Keratinocyte (primary cell): ENCODE measurements at places on chromosomes 7 and 10. TPM values are rescaled to one million over a fixed set of nuclear protein-coding genes. Genes with fewer than 3 reads are reported as not detected.

GRCh38 chr7:49927631-49928030, 154.2 kb downstream of the VWC2 start:
- no peak for DNase-seq

GRCh38 chr7:8305104-8305503, 43.1 kb upstream of the ICA1 start:
- DNase-seq: no peak

DNA sequence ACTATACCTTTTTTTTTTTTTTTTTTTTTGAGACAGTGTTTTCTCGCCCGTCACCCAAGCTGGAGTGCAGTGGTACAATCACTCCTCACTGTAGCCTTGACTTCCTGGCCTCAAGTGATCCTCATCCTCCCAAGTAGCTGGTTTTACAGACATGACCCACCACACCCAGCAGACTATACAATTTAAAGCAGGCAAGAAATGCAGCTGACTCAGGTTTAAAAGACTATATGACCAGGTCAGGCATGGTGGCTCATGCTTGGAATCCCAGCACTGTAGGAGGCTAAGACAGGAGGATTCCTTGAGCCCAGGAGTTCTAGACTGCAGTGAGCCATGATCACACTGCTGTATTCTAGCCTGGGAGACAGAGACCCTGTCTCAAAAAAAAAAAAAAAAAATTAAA, 89.5 kb upstream of the AUTS2 start:
- DNase-seq: no peak

DNA sequence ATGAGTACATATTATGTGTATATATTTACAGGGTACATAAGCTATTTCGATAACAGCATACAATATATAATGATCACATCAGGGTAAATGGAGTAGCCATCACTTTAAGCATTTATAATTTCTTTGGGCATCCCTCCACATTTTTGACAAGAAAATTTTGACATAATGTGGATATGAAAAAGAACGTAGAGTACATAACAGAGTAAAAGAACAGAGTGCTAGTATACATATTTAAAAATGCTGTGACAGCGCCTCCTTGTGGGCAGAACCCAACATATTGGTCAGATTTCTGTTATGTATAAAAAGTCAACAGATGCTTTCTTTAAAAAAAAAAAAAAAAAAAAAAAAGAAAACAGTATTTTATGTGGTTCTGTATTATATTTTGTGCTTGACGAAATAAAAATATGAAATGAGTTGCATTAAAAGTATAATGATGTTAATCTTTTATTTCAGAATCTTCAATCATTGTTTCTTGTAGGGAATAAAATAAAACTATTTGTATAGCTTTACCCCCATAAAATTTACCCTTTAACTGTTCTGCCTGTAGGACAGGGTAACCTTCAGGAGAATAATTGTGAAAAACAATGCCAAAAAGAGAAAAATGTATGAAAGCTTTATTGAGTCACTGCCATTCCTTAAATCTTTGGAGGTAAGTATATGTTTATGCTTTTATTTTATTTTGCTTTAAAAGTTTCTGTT, 18.3 kb upstream of the HBP1 start:
- no peak for DNase-seq

DNA sequence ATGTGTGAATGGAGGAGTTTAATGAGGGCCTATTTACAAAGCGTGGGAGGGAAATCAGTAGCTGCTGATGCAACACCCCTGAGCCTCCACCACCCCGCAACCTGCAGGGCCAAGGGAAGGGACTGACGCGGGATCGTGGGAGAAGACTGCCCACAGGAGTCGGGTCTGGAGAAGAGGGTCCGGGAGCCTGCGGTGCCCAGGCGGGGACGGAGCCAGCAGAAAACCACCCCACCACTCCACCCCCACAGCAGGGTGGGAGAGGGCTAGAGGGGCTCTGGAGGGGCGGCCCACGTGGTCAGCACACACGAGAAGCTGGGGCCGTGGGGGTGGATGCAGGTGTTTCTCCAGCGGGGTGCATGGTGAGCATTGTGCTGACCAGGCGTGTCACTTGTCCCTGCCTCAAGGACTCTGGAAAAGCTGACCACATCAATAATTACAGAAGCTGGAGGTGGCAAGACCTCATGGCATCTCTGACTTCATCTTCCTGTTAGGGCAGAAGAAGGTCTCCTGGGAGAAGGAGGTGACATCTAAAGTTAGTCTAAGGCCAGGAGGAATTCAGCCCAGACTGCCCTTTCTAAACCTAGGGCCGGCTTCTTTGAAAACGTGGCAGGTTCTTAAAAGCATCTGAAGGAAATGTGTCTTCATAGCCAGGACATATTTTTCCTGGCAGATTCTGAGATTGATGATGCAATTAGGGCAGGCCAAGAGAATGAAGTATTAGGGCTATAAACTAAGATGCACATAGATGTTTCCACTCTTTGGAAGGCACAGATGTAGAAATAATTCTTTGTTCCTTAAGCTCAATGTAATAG, 150.9 kb downstream of the RGS10 start:
- DNase-seq: no peak

The SEMA3D gene
- 2.8 to 6.7 TPM (median 5.2 TPM) in 3 replicates for polyA plus RNA-seq

- no peak for DNase-seq
Measured at GRCh38 chr10:72541337-72541736, 84.5 kb downstream of the MICU1 start.

- DNase-seq: no peak
Measured at GRCh38 chr10:99999319-100000108, 10.2 kb downstream of the DNMBP start.

- DNase-seq: no peak
Measured at GRCh38 chr7:92813390-92814024, 22.9 kb downstream of the CDK6 start.

- DNase-seq: no peak
Measured at GRCh38 chr10:26809973-26810372, 50.8 kb downstream of the ABI1 start.

- DNase-seq: no peak
Measured at GRCh38 chr7:66642186-66642585, 13.5 kb downstream of the KCTD7 start.

The ZWINT gene
- 9.8 to 37.4 TPM (median 31.2 TPM) in 3 replicates for polyA plus RNA-seq

The RBM28 gene
- 16.7 to 36.4 TPM (median 30.4 TPM) in 3 replicates for polyA plus RNA-seq

DNA sequence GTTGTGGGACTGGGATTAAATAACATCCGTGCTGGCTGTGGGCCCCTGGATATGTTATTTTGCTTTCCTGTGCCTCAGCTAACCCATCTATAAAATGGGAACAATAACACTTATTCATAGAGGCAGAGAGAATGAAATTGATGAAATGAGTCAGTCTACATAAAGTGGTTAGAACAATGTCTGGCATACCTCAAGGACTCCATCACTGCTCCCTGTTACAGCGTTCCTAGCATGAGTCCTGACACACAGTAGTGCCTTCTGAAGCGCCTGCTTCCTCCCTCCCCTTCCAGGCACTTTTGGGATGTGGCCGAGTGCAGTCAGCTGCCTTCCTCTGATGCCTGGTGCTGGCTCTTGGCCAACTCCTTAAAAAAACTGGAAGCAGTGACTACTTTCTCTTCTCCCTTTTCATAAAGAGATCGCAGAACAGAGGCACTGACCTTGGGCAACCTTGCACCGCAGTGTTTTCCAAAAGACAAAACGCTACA, 108.4 kb upstream of the ZMIZ1 start:
- peak; percentile 89 for DNase-seq

- DNase-seq: no peak
Measured at GRCh38 chr7:16647435-16647960, 1.5 kb downstream of the BZW2 start.

DNA sequence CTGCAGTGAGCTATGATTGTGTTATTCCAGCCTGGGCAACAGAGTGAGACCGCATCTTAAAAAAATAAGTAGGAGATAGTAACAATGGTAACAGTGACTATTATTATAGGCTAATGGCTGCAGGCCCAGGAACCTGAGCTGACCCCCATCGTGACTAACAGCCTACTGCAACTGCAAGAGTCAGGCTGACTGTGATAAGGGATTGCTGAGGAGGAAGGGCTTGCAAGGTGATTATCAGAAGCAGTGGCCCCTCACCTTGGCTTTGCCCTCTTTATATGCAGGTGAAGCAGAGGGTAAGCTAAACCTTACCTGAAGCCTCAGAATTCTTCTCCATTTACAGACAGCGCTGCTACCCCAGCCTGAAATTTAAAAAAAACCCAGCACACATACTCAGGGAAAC, 83.9 kb upstream of the SDK1 start:
- no peak for DNase-seq

DNA sequence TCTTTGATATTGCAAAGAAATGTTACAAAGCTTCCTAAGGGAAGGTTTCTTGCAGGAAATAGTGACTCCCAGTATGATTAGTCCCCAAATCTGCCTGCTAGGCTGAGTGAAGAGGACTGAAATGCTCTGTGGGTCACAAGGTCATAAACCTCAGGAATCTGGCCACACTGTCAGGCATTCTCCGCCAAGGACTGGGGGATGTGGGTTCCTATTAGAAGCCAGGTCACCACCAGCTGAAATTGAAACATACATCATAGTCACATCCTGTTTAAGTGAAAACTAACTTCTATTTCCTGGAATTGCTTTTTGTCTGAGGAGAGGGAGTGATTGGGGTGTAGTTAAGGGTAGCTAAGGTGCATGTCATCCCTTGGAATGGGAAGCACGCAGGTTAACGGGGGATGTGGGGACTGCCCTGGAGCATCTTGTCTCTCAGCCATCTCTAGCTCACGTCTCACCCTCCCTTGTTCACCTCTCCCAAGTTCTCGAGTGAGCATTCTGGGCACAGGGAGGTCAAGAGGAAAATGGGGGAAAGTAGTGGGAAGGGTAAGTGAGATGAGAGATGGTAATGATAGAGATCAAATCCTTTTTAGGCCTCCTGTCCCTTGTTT, 12.0 kb upstream of the GSAP start:
- DNase-seq: no peak

GRCh38 chr7:66502230-66503035, 126.2 kb upstream of the KCTD7 start:
- DNase-seq: no peak

DNA sequence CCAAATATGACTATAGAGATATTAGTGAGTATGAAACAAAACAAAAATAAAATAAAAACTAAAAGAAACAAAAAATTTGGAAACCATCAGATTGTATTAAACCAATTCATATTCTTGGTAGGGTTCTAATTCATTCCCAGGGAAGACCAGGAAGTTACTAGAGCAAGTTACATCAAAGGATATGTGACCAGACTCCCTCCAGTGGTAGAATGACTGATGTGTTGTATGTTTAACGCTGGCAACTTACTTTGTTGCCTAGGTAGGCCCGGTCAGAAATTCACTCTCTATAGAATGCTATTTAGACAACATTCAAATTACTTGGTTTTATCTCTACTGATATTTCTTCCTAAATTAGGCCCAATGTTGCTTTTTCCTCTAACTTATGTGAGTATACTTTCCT, 5.2 kb downstream of the PHYHIPL start:
- peak; percentile 9 for DNase-seq

The PAPSS2 gene
- polyA plus RNA-seq: 1.1 to 1.7 TPM (median 1.1 TPM) in 3 replicates

The TRPV6 gene
- polyA plus RNA-seq: 0.63 to 1.8 TPM (median 1.5 TPM) in 3 replicates

DNA sequence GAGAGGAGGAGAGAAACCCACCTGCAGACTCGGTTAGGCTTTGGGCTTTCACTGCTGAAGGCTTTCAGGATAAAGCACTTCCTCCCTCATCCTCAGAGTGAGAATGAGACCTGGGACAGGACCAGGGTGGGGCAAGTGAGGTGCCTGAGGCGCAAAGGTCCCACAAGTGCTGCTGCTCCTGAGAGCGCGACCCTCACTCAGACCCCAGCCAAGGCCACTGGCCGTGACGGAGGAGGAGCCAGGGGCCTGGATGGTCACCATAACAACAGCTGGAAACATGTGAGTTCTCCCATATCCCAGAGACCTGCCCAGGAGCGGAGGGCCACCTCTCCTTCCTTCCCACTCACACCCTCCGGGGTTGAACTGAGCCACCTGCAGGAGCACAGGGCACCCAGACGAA, 46.9 kb upstream of the MKRN1 start:
- no peak for DNase-seq

- no peak for DNase-seq
Measured at GRCh38 chr10:125812128-125812750, 10.8 kb downstream of the UROS start.

The BUD23 gene
- polyA plus RNA-seq: 47.1 to 87.5 TPM (median 72.0 TPM) in 3 replicates

- no peak for DNase-seq
Measured at GRCh38 chr10:127320176-127320575, 123.8 kb upstream of the INSYN2A start.

- no peak for DNase-seq
Measured at GRCh38 chr7:48924433-48924832, at the start of gene CDC14C. Gene CDC14C (plus strand): TSS chr7:48924547. CDS start chr7:48924673, 126 bp downstream.

DNA sequence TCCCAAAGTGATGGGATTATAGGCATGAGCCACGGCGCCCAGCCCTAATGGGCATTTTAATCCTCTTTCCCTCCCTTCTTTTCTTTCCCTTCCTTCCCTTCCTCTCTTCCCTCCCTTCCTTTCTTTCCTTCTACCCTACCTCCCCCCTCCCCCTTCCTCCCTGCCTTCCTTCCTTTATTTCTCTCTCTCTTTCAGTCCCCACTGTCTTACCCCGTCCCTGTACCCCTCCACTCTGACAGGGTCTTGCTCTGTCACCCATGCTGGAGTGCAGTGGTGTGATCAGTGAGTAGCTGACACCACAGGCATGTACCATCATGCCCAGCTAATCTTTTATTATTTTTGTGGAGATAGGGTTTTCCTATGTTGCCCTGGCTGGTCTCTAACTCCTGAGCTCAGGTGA, 24.2 kb downstream of the LCOR start:
- no peak for DNase-seq

The SAP25 gene
- polyA plus RNA-seq: 0.16 to 0.21 TPM in 2 of 3 replicates, not detected in the other

DNA sequence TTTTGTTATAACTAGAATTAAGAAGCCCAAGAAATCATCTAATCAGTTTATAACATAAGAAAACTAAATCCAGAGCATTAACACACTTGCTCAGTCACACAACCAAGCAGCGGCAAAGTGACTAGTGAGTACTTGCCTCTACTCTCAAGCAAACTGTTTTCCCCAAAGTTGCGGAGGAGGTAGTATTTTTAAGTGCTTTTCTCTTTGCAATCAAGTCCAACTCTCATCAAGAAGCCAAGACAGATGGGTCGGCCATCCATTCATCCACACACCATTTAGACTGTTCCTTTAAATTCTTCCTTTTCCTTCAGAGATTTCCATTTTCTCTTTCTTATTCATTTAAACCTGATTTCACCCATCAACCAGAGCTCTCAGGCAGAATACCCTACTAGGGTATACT, 25.4 kb downstream of the ARHGAP21 start:
- no peak for DNase-seq

DNA sequence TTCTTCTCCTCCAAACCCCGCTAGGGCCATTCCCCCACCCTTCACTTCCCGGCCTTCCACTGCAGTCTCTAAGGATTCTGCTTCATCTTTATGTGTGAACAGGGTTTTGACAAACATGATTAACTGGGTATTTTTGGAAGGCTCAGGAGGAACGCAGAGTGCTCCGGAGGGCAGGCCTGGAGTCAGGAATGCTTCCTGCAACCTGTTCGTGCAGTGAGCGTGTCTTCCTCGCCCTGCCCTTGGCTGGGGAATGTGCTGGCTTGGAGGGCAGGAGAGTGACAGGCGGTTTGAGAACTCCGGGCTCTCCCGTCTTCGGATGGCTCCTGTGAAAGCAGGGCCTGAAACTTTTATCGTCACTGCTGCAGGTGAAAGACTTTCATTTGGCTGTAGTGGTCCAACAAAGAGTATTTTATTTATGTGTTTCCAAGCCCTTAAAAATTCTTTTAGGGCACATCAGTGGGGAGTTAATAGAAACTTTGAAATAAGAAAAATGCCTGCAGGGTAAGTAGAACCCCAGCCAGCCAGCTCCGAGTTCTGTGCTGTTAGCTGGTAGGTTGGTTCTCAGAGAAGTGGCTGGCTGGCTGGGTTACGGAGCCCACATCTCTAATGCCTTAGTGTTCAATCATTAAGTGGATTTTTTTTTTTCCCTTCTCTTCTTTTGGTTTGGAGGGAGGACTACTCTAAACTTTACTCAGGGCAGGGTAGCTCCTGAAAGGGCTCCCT, 51.0 kb downstream of the TCF7L2 start:
- no peak for DNase-seq
